ENCODE measurements at places on chromosomes 7 and 10.
A peak's percentile ranks its signal among the peaks of the same experiment; 100 is the strongest.

- DNase-seq: no peak
Measured at GRCh38 chr10:104066945-104067344, 18.7 kb downstream of the COL17A1 start.

DNA sequence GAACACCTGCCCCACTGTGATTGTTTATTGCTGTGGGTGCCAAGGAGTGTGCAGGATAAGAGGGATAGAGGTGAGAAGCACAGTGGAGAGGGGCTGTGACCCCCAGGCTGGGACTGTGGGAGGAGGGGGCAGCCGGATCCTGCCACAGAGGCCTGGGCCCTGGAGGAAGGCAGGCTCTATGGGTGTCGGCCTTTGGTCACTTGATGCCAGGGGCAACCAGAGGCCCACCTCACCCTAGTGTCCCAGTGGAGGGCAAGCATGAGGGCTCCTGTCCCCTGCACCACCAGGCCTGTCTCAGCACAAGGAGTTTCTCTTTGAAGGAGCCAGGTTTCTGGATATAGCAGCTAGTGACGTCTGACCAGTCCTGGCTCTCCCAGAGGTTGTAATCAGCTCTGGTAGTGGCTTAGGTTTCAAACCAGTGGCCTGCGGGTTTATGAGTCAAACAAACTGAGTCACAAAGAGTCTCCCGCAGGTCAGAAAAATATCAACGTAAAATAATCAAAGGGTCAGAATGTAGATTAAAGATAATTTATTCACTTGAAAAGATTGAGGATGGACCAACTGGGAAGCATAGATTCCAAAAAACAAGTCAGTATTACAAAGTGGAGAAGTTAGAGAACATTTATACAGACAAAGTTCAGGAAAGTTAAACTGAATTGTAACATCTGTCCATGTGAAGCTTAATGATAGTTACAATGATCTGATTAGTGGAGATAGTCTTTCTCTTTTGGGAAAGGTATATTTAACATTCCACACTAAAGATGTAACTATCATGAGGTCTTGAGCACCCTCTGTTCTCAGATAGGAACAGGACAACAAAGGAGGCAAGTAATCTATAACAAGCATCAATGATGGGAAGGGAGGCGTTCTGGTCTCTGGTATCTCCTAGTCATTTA lies 37.2 kb upstream of the ZNF488 start:
- no peak for DNase-seq

DNA sequence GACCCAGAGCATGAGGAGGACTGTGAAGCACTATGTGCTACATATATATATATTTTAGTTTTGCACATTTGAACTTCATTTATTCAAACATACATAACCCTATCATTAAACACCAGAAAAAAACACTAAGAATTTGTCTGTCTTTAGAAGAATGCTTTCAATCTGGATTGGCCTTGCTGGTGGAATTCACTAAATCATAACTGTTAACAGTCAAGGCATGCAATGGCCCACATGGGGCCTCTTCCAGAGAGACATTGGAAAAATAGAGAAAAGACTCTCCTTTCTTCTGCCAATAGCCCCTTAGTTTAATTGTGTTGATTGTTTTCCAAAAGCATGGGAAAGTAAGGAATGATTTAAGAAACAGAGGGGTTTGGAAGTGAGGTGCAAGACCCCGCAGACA lies 77.9 kb downstream of the MRPL32 start:
- DNase-seq: no peak

- DNase-seq: no peak
Measured at GRCh38 chr7:82318786-82319185, 124.8 kb downstream of the CACNA2D1 start.

DNA sequence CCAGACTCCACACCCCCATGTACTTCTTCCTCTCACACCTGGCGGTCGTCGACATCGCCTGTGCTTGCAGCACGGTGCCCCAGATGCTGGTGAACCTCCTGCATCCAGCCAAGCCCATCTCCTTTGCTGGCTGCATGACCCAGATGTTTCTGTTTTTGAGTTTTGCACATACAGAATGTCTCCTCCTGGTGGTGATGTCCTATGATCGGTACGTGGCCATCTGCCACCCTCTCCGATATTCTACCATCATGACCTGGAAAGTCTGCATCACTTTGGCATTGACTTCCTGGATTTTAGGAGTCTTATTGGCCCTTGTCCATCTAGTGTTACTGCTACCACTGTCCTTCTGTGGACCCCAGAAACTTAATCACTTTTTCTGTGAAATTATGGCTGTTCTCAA lies 4.8 kb downstream of the OR2A25 start:
- DNase-seq: no peak

GRCh38 chr7:48419401-48419800 lies 248.1 kb downstream of the ABCA13 start:
- DNase-seq: no peak

GRCh38 chr7:71851776-71852498 lies 560.2 kb downstream of the CALN1 start:
- DNase-seq: no peak

DNA sequence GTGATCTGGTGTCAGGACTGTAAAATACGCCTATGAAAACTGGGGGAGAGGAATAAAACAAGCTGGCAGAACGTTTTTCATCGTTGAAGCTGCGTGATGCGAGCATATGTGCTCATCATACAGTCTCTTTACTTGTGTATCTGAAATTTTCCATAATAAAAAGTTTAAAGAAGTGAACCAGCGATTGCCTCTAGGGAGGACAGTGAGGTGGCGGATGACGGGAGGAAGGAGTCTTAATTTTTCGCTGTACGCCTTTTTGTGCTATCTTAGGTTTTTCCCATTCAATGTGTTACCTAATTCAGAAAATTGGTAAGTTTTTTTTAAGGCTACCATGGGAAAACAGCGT lies 891 bp upstream of the WAPL start:
- no peak for DNase-seq

- DNase-seq: peak; percentile 57
Measured at GRCh38 chr10:71754562-71754961, 18.8 kb downstream of the VSIR start.

DNA sequence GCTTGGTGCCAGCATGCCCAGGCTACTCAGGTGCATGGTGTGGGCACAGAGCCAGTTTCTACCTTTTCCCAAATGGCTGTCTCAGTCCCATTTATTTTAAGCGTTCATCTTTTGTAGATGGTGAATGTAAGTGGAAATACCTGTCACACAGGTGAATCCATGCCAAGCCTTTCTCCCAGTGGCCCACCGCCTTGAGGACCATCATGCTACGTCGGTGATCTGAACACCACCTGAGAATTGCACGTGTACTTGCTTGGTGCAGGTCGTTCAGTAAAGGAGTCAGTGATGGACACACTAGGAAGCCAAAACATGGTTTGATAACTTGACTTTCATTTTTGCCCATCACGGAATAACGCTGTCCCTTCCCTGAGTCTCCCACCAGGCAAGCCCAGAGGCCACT lies 666.7 kb upstream of the FOXK1 start:
- DNase-seq: no peak

DNA sequence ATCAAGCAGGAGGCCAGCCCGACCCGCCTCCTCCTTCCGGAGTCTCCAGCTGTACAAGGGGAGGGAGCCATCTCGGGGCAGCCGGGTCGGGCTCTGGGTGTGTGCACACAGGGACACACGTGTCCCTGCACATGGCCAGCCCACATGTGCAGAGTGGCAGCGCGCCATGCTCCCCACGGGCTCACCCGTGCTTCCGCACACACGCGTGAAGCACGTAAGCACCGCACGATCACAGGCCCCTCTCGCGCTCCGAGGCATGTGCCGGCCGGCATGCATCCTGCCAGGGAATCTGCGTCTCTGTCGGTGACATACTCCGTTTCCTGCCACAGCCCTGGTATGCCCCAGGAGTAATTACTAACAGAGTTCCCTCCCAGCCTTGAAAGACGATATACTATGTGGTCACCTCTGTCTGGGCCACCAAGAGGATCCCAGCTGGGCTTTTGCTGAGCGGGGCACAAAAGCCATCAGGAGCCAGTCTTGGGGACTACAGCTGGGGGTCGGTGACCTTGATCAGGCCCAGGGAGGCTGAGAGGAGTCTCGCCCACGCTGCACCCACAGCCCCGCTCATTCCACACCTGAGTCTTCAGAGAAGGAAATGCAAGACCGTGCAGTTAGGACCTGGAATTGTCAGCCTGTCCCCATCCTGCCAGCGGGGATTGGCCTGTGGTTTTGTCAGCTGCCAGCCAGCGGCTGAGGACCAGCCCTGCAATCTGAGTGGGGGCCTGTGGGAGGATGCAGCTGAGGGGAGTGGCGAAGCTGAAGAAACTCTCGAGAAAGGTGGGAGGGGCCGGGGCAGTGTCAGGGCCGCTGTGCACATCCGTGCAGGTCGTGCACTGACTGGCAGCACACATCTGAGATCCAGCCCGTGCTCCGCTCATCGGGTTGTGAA lies 11.0 kb upstream of the LFNG start:
- peak; percentile 89 for DNase-seq

DNA sequence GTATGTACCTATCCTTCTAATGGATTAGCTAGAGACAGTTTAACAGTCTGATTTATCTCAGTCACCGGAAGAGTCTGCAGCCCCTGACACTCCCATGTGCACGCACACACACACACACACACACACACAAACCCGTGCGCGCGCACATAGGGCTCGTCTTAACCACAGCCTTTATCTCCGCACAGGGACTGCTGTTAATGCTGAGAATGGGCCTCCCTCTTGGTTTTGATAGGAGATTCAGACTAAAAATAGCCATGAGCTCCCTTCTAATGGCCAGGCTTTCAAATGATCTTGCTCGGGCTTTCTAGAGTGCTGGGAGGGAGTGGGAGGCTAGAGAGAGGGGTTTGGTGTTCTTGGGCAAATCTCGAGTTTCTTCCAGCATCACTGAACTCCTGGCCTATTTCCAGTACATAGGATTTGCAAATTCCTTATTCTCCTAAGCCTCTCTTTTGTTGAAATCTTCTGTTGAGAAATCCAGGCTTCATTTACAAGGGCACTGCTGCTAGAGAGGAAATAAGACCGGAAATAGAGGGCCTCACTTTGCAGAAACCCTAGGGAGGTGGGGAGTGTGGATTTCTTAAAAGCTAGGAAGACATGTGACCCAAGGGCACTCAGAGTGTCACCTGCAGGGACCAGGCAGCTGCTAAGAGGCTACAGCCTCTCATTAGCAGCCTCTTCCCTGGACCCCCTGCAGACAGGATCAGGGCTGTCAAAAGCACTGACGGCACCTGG lies 2.4 kb downstream of the TMEM72 start:
- DNase-seq: peak; percentile 98

DNA sequence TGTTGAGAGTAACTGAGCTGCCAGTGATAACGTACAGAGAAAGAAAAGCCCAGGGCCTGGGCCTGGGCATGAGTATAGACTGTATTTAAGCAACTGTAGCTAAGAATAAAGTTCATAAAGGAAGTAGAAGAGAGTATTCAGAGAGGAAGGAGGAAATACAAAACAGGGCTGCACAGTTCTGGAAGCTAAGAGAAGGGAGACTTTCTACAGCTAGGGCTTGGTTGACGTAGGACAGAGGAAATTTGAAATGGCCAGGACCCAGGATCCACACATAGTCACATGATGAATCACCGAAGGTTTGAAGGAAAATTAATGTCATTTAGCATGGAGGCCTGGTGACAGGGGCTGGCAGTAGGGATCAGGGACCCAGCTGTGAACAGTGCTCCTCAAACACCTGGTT lies 66.7 kb downstream of the ARL4A start:
- DNase-seq: no peak
